LHCN-M2 (cell line): ENCODE measurements at places on chromosomes 16 and 17.

GRCh38 chr17:74161503-74161875, 42.0 kb upstream of the RPL38 start:
- DNase-seq, result no peak

DNA sequence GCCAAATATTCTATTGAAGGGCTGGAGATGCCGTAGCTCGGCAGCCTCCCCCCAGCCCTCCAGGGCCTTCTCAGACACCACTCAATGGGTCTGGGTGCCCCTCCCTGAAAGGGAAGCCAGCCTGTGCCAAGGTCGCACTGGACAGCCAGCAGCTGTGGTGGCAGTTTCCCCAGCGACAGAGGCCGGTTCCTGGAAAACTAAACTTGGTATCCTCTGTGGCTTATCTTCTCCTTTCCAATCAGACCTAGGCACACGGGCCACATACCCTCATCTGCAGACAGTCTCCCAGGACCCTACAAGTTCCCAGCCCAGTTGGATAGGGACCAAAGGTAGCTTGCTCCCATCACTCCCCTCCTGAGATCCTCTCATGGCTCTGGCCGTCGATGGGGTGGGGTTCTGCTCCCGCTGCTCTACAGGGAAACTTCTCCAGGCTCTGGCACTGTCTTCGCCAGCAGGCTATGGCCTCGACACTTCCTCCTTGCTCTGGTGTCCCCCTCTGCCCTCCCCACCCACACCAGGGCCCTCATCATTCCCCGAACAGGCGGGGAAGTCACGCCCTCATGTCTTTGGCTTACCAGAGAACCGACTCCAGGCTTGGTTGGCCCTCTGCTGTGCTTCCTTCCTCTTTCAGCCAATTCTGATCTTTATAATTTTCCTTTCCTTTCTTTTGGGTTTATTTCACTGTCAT, 18.3 kb upstream of the IL21R start:
- no peak for DNase-seq

DNA sequence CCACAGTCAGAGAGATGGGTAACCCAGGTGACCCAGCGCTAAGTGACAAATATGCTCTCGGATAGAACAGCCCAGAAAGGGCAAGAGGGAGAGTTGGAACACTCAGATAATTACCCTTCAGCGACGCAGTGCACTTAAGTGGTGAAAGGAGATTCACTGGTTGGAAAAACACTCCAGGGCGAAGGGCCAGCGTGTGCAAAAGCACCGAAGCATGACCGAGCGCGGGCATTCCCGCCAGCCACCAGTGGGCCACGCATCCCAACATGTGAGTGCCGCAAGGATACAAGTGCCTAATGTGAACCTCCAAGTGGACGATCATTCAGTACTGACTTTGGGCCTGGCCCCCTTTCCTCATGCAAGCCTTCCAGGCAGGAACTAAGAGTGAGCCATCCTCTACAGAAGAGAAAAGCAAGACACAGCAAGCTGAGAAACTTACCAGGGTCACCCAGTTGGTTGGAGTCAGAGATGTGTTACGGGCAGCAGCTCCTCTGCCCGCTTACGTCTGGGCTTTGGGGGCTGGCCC, 258.4 kb downstream of the C16orf95 start:
- no peak for DNase-seq

DNA sequence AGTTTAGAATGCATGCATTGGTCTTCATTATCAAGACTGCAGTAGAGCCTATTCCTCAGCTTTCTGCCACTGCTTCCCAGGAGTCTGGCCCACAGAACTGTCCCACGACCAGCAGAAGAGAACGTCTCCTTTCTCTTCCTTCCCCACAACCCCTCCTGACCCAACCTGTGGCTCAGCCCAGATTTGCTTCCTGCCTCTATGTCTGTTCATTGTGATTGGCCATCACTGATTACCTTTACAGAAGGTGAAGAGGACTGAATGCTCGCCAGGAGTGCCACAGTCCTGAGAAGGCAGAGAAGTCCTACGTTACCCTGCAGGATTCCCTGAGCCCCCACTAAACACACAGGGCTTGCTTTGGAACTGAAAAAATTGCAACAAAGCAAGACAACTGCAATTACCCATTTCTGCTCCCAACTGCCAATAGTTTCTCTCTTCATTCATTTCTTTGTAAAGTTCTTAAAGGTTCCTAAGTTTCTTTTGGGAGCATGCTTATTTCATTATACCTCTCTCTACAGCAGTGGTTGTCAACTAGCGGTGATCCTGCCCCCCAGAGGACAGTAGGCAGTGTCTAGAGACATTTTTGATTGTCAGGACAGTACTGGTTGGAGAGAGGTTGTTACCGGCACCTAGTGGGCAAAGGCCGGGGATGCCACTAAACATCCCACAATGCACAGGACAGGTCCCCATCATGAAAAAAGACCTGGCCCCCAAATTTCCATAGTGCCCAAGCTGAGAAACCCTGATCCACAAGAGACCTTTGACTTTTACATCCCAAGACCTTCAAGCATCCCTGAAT, 4.5 kb upstream of the NAT9 start:
- peak; percentile 64 for DNase-seq

GRCh38 chr17:27088767-27089078, 205.2 kb upstream of the WSB1 start:
- DNase-seq, result no peak

GRCh38 chr17:39218906-39219305, 6.8 kb downstream of the STAC2 start:
- no peak for DNase-seq

DNA sequence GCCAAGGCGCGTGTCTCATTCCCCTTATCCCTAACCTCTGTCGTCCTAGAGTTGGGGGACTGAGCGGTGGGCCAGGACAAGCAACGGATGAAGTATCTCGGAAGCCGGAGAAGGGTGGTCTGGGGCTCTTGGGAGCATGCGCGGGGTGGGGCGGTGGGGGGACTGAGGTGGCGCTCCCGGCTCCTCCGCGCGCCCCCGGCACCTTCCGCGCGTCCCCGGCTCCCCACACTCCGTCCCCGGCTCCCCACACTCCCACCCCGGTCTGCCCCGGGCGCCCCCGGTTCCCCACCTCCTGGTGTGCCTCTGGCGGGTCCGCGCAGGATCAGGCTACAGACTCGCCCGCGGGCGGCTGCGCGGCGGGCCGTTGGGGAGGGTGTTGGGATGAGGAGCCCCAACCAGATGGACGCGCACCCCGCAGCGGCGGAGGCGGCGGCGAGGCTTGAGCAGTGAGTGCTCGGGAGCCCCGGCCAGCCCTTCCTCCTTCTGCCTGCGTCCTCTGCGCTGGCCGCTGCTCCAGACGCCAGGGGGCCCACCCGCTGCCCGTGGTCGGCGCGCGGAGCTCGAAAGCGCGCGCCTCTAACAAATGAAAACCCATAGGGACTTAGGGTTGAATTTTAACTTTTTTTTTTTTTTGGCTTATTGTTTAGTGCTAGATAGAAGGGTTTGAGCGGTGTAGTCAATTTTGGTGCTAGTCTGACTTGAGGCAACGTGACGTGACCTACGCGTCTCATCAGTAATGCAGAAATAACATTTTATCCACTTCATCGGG, 5.6 kb upstream of the CRYM start:
- DNase-seq, result peak; percentile 29

DNA sequence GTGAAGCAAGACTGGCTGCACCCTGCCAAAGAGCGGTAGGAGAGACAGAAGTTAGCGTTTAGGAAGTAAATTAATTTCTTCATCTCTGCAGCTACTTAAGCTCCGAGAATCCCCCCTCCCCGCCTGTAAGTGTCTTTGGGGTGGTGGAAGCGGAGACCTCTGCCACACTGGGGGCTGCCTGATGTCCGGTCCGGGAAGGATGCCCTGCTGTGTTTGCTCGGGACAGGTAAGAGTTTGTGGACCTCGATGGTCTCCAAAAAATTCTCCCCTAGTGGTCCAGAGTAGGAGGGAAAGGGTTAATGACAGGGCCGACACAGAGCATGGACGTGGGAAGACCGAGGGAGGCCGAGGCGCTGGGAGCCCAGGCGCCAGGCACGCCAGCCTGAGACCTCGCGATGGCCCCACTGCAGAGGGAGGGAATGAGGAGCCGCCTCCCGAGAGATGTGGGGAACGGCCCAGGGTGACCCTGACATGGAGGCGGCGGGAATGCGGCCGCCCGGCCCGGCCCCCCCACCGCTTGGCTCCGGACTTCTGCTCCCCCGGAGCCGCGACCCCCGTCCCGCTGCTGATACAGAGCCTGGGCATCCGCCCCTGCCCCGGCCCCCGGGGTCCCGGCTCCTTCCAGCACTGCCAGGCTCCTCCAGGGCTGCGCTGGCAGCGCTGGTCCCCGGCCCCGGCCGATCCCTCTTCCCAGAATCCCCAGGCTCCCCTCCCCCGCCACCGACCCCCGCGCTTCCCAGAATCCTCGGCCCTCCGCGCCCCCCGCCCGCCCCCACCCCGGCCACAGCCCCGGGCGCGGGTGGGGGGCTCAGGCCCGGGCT, 680 bp downstream of the ZNF629 start:
- peak; percentile 68 for DNase-seq
